ENCODE measurements at places on chromosomes 3 and 15.

DNA sequence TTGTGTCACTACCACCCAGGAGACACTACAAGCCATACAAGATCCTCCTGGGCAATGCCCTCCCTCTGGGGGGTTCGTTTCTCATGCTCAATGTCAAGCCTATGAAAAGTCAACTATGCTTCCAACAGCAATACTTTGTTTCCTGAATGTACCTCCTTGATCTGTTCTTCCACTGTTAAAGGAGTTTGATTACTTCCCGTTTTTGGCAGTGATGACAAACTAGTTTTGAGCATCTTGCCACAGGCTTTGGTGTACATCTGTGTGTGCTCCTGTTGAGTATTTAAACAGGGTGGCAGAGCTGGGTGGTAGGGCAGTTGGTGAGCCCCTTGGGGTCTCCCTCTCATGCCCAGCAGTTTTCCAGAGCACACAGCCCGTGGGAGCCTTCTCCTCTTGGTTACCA, 81.4 kb downstream of the IL12A start:
- DNase-seq, result no peak

DNA sequence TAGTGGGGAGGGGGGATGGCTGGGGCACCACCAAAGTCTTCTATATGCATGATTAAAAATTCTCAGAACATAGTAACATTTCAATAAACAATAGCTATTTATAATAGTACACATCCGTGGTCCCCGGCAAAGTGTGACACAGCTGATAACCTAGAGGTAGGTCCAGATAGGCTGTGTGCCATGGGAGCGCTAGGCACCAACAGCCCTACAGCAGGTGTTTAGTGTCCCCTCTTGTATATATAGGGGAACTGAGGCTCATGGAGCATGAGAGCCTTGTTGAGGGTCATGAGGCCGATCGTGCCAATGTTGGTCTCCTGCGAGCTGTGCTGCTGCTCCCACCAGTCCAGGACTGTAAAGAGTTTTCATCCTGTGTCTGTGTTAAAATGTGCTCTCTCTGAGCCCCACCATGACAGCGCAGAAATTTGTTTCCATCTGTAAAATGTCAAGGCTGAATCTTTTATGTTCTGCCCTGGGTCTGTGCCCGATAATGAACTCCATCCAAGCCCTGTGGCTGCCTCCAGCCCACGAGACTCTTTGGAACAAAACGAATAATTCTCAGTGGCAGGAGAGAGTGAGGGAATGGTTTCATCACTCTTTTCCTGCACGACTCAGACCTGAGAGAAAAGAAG, 14.5 kb downstream of the TMEM158 start:
- peak; percentile 48 for DNase-seq

DNA sequence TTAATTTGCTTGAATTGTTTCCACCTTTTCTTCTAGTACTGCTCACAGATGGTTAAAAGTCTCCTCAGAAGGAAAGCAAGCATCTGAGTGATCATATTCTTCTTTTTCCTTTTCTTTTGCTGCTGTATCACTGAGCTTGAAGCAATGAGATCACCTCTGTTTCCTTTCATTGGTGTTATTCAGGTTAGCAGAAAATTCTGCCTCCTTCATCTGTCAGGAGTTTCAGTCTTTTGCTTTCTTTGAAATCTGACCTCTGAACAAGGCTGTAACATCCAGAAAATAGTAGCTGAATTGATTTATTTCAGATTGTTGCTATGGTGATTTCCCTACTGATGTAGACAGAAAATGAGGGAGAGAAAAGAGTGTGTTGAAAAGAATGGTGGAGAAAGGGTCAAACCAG, 343.0 kb downstream of the MFSD1 start:
- no peak for DNase-seq

- DNase-seq, result no peak
Observed at GRCh38 chr3:13224967-13225366, 151.7 kb upstream of the IQSEC1 start.

DNA sequence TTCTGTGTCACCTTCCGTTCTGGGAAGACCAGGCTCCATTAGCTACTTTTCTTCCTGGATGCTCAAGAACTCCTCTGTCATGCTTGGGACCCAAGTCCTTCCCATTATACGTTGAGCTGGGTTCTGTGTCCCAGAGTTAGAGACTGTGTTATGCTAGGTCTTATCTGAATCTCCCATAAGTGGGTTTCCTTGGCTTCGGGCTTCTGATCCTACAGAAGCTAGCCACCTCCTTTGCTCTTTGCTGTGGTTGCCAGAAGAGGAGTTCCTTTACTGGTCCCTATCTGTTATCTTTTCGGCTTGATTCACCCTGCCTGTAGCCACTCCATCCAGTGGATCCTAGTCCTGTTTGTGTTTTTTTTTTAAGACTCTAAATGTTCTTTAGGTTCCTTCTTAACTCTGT, 38.0 kb downstream of the TYRO3 start:
- no peak for DNase-seq

Measured in suprapubic skin (tissue), 4 donors.